ENCODE measurements at places on chromosomes 4 and X.

DNA sequence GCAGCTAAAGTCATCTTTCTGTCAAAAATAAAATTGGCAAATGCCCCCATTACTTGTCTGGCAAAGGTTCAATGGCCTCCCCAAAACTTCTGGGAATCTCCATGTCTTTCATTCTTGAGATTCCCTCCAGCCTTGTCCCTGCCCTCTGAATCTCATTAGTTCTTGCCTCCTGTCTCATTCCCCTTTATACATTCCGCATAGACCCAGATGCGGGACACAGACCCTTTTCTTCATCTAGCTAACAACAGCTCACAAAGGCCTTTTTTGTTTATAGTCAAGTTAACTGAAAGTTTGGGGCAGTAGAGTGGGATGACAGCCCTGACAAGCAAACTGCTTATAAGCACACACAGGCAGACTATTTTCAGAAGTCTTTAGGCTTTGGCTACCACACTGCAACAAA lies 306.1 kb upstream of the FAM241A start:
- no peak for DNase-seq

GRCh38 chrX:132486599-132487178 lies 2.1 kb downstream of the MBNL3 start:
- DNase-seq: no peak

DNA sequence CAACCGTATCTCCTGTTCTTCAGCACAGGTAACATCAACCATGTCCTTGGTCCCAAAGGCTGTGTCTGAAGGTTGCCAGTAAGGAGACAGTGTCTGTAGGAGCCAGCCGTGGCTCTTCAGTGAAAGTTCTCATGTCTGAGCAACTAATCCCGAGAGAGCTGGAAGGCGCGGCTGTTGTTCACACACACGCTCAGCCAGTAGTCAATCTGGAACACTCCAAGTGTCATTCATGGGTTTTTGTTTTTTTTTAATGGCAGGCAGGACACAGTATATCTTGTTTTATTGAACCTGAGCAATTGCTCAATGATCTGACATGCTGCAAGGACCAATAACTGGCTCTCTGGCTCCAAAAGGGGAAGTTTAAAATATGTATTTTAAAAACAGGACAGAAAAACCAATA lies 48.4 kb upstream of the MAP3K15 start:
- no peak for DNase-seq

- DNase-seq: no peak
These were observed 229.6 kb upstream of the DIAPH2 start for GRCh38 chrX:96455078-96455477.

DNA sequence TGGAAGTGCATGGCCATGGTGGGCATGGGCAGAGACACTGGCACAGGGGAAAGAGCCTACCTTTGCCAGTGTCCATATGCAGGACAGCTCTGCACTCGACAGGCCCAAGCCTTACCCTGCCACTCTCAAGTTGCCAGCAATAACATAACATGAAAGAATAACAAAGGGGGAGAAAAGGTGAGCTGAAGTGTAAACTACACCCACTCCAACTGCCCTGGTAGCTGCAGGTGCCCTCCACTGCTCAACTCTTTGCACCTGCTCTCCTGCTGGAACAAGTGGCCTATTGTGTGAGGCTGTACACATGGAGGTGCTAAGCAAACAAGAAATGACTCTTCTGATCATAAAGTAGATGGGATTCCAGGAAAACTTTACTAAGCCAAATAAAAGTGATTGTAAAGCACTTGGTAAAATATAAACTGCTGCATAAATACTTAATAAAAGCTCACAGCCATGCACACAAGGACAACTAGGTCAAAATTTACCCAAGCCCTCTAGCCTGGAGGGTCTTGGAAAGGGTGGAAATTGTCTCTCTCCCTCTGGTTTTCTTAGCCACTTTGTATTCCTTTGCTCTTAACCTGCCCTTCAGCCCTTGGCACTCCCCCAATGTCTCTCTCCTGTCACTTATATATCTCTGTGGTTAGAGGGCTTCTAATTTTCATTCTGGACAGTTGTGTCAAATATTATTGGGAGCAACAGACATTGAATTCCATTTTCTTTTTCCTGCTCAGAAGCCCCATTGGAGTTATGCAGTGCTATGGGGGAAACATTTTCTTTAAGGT lies 261.2 kb upstream of the GPC4 start:
- no peak for DNase-seq

- DNase-seq: no peak
These were observed 60.5 kb downstream of the NDNF start for GRCh38 chr4:121011780-121012340.

Measured in activated naive CD8-positive, alpha-beta T cell treated with anti-CD3 and anti-CD28 coated beads for 36 hours (primary cell).